ENCODE measurements at places on chromosomes 2 and 18.

- no peak for DNase-seq
Measured at GRCh38 chr18:36663312-36663711, 165.5 kb downstream of the TPGS2 start.

GRCh38 chr2:107393516-107393915 is 433.2 kb upstream of the RGPD4 start:
- DNase-seq = no peak

DNA sequence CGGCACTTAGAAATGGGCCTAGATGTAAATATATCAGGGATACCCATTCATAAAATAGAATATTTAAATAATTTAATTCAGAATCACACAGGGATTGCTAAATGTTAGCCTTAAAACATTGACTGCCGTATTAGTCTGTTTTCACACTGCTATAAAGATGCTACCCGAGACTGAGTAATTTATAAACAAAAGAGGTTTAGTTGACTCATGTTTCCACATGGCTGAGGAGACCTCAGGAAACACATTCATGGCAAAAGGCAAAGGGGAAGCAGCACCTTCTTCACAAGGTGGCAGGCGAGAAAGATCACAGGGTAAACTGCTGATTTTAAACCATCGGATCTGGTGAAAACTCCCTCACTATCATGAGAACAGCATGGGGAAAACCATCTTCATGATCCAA is 223.6 kb upstream of the GULP1 start:
- no peak for DNase-seq

DNA sequence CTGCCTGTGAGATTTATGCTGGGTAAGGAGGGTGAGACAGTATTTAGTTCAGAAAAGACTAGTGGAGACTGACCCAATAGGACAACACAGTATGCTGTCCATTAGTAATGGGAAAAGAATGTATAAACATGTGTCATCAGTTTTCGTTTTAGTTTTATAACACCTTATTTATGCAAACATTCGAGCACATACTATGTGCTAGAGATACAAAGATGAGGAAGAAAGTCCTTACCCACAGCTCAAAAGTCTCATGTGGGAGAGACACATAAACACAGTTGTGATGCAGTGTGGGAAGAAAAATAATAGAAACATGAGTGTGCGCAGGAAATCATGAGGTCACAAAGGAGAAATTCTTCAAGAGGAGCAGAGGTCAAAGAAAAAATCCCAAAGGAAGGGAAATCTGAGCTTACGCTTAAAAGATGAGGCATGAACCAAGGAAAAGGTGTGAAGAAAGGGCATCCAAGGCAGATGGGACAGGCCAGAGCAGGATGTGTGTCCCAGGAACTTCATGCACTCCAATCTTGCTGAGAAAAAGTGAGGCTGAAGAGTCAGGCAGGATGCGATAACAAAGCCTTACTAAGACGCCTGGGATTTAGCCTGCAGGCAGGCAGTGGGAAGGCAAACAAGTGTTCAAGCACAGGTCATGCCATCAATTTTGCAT is 8.1 kb downstream of the METTL21A start:
- no peak for DNase-seq

GRCh38 chr2:240383099-240383758 is 52.2 kb upstream of the GPC1 start:
- no peak for DNase-seq

DNA sequence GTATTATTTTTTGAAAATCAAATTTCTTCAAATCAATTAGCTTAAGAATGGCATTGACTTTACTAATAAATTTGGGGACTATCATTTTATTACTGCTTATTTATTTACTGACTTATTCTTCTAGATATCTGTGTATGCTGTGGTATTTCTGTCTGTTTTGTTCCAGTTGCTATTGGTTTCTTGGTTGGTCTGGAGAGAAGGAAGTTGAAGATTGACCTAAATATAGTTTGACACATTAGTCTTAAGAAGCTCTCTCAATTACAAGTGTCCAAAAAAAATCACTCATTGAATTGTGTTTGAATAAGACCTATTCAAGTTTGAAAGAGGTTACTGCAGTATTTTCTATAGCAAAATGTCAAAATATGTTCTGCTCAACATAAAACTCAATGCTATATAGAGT is 153.3 kb upstream of the KYNU start:
- no peak for DNase-seq

Measured in CD4-positive, alpha-beta T cell treated with Interleukin-15 for 1 hour (primary cell).